ENCODE measurements at places on chromosomes 1 and 21.
A peak's percentile ranks its signal among the peaks of the same experiment; 100 is the strongest.

DNA sequence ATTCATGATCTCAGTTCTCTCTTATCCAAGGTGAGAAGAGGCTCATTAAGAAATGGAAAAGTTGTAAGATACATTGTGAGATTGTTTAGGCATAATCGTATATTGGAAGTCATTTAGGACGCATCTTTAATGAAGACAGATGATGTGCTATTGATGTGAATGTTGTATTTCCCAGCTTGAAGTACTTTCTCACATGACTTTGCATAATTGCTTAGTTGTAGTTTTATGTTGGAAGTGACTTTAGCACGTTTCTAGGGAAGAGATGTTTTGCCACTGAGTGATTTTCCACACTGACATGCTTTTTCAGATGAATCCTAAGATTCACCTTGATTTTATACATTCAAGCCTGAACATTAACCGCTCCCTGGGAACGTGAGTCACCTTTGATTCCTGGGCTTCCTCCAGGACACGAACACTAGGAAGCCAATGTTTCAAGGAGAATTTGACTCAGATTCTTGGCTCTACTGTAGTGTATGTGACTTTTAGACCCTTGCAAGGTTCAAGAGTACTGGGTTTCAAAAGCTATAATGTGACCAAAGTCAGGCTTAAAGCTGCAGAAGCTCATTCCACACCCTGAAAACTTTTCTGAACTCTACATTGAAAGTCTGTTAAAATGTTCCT lies 27.9 kb downstream of the ANGEL2 start:
- peak; percentile 29 for DNase-seq

DNA sequence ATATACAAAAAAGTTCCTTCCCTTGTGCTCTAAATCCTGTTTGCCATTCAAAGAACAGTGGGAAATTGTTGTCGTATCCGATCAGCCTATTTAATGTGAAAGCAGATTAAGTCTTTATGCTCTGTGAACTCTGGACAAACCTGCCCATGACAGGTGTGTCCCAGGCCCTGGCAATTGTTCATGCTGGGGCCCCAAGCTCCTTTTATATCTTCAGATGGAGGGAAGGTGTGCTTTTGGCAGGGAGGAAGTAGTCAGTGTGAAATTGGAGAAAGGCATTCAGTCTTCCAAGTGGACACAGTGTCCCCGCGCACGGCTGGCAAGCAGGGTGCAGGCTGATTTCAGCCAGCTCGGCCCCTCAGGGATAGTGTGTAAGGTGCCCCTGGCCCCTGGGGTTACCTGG lies 135.1 kb upstream of the F3 start:
- DNase-seq, result no peak

DNA sequence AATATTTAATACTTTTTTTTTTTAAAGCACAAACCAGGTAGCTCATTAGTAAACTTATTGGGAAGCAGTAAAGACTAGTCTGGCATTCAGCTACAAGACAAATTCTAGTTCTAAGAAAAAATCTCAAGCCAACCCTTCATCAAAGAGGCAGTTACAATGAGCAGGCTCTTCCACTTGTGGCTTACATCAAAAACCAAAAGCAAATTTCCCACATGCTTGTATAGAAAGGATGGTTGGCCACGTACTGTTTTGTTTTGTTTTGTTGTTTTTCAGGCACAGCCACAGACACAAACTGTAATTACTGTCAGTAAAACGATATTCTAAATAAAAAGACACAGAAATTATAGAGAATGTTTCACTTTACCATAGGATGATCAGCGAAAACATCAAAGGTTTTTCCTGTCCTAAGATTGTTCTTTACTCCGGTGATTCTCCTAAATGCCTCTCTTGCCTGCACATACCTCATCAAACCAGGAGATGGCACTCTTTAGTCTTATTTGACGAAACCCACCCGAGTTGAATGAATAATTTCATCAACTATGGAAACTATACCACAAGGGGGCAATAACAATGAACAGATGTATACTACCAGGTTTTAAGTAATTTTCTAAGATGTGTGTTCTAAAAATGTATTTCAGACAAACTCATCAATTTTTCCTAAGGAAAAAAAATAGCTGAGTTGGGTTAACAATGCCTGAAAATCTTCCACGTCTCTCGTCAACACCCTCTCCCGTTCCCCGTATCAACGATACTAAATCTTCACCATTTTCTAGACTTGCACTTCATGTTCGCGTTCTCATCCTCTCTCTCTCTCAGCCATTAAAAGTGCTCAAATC lies 26.9 kb downstream of the RPL5 start:
- peak; percentile 82 for DNase-seq

DNA sequence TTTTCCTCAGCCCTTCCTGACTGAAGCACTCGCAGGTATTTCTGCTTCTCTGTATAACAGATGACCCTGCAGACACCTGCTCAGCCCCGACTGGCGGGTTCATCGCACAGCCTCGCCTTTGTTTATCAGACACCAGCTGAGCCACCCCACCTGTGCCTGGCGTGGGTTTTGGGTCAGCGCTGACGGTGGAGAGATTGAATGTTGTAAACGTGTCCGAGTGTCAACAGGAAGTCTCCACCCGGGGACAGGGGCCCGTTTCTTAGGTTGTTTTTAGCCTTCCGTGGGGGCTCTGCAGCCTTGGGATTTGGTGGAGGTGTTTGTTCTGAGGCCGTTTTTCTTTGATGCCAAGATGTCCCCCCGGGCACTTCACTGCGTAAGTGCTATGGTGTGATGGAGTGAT lies 60.1 kb downstream of the COL18A1 start:
- no peak for DNase-seq

DNA sequence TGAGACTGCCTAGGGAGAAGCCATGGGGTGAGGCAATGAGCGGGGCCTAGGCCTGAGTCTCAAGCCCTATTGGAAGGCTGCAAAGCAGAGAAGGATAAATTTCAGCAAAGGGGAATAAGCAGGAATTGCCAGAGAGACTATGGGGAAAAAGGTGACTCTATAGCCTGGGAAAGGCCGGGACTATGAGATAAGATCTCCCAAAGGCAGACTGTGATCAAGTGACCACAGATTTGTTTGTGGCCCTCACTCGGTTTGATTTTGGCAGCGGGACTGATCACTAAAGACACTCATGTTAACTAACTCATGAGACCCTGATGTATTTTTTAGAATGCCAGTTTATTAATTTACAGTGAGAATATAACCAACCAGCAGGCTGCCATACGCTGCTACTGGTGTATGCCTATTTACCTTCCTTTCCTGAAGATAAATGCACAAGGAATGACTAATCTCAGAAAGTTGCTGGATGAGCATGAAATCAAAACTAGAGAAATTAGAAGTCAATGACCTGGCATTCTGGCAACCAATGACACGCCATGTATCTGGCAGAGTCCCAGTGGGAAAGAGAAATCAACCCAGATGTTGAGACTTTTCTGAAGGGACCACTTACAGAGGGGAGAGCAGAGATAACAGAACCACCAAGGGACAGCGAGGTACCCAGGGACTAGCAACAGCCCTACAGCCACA lies 4.3 kb downstream of the HSF2BP start:
- DNase-seq, result peak; percentile 70

- DNase-seq, result no peak
Measured at GRCh38 chr1:27529704-27530018, 39.7 kb upstream of the WASF2 start.

- DNase-seq, result no peak
Measured at GRCh38 chr1:8222789-8223188, 95.1 kb upstream of the SLC45A1 start.

DNA sequence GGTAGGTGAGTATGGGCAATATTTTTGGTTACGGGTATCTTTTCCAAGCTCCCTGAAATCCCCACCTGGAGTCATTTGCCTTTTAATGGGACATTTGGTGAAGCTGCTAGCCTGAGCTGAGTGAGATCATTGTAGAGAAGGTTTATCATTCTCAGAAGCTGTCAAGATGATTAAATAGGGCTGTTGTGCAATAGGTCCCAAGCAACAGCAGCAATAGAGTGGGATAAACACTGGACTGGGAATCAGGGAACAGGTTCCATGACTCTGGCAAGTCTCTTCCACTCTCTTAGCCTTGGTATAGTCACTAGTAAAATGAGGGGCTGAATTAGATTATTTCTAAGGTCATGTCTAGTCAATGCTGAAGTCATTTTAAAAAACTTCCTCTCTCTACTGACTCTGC lies 30.3 kb upstream of the FAM78B start:
- DNase-seq, result no peak

DNA sequence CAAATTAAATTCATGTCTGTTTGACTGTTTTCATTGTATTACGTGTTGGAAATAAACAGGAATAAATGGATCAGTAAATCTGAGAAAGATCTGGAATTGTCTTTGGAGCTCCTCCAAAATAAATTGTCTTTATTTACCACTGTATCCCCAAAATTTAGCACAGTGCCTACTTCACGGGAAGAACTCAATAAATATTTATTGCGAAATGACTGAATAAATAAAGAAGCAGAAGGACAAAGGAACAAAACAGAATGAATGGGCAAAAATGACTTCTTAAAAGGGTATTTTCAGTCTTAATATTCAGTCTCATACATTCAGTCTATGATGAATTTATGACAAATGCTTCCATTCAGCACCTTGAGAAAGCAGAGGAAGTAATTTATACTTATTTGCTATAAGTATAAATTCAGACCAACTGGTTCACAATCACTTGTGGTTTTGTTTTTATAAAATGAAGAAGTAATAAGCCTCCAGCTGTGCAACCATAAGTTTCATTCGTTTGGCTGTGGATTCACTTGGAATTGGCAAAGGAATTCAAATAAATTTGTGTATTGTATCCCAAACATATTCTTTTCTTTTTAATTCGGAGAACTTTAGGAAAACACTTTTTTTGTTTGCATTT lies 19.2 kb upstream of the PRKAA2 start:
- DNase-seq, result no peak

GRCh38 chr1:4650481-4650880 lies 3.9 kb upstream of the AJAP1 start:
- DNase-seq, result peak; percentile 39

DNA sequence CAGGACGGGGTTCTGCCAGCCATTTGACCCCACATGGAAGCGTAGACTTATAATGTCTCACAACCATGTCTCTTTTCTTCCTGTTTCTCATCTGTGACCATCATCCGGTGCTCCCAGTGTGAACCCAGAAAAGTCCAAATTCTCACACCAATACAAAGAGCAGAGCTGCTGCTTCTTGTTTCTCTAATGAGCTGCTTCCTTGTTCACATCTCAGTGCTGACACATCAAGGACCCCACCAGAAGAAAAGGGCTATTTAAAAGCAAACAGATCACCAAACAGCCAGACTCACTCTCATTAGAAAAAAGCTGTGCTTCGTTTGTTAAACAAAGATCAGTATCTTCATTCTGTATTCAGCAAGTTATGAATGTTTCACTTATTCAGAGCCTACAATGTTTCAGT lies 835 bp upstream of the LCE1D start:
- no peak for DNase-seq

GRCh38 chr1:156233426-156234127 lies 8.4 kb upstream of the BGLAP start:
- DNase-seq, result peak; percentile 90

DNA sequence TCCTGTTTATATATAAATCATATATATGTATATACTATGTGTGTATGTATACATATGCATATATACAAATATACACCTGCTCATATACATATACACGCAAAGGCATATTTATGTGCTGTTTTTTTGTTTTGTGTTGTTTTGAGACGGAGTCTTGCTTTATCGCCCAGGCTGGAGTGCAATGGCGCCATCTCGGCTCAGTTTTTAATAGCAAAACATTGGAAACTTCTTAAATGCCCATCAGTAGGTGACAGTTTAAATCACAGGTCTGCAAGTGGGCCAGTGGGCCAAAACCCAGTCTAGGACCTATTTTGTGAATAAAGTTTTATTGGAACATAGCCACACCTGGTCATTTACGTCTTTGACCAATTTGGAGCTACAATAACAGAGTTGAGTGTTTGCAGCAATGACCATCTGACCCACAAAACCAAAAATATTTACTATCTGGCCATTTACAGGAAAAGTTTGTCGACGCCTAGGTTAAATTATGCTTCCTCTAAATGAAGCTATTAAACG lies 132.3 kb downstream of the TOMM20 start:
- peak; percentile 23 for DNase-seq

- no peak for DNase-seq
Measured at GRCh38 chr1:201248721-201249559, 34.4 kb upstream of the PKP1 start.

GRCh38 chr1:15323989-15324868 lies 77.2 kb downstream of the FHAD1 start:
- DNase-seq, result peak; percentile 26

DNA sequence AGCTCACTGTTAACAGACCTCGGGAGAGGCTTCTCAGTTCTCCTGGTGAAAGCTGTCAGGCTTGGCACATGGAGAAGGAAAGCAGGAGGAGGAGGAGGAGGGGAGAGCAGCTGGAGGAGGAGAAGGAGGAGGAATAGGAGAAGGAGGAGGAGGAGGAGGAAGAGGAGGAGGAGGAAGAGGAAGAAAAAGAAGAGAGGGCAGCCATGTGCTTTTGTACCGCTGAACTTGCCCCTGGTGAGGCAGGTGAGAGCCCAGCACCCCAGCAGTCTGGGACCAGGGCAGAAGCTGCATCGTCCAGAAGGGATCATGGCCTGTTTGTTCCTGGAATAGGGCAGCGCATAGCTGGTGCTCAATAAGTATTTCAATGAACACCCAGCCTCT lies 21.3 kb upstream of the GRHL3 start:
- no peak for DNase-seq

- DNase-seq, result no peak
Measured at GRCh38 chr1:166490437-166490991, 323.7 kb upstream of the FAM78B start.

DNA sequence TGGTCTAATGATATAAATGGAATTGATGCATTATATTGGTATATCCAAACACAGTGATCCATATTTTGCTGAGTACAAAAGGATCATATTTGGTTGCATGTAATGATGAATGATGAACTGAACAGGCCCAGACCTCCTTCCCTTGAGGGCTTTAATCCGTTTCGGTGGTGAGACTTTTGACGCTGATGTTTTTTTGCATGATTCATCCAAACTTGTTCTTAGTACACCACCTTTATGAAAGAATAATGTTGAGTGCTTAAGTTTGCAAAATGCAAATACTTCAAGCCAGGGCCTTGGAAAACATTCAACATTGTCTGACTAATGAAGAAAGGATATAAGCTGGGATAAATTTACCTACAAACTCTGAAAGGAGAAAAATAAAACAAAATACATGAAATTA lies 19.2 kb downstream of the HOOK1 start:
- no peak for DNase-seq

DNA sequence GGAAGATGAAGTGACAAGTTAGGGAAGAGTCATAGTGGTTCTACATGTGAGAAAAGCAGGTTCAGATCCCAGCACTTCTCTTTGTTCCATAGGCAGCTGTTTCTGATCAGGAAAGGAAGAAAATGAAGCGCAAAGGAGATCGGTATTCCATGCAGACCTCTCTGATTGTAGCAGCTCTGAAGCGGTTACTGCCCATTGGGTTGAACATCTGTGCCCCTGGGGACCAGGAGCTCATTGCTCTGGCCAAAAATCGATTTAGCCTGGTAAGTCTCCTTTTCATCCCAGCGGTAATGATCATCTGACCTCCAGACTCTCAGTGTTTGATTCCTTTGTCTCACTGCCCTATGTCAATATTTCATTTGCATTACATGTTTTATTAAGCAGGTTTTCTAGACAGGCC lies 173.6 kb downstream of the ZP4 start:
- DNase-seq, result no peak

Measured in fibroblast of skin of right quadriceps (primary cell).